ENCODE measurements at places on chromosomes 6 and 20.

DNA sequence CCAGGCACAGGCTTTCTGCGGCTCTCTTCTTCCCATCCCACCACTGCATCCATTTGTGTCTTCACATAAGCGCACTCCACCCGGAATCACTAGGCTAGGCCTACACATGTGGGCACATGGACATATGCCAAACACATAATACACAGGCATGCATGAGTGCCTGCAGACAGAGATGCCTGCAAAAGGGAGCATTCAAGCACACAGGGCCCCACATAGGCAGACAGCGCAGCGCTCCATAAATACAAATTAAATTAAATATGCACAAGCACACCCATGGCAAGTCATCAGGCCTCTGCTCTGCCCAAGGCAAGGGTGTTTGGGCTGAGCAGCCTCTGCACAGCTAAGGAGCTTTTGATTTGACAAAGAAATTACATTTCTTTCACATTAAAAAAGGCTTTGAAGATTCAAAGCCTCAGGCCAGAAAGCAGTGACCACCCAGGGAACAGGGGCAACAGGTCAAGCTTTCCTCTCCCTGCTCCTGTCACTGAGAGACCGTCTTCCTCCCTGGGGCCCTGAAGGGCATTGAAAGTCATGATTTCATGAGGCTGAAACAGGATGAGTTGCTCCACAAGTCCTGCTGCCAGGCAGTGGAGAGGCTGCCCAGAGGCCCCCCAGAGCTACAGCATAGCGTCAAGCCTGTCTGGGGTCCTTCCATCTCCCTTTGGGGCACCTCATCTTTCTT, 134.2 kb upstream of the LRFN2 start:
- no peak for DNase-seq

DNA sequence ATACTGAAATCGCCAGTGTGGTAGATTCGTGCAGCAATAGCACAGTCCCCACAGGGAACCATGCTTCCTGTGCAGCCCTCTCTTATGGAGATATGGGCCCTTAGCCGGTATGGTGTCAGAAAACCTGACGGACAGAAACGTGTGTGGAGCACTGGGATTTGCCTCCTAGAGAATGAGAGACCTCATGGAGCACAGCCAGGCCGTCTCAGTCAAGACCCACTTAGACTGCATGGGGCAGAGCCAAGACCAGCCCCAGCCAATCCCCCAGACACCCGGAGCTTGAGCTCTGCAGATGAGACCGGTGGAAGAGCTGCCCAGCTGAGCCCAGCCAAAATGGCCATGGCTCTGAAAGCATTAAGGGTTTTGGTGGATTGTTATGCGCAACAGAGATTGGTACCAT, 163.7 kb downstream of the DLL1 start:
- no peak for DNase-seq

DNA sequence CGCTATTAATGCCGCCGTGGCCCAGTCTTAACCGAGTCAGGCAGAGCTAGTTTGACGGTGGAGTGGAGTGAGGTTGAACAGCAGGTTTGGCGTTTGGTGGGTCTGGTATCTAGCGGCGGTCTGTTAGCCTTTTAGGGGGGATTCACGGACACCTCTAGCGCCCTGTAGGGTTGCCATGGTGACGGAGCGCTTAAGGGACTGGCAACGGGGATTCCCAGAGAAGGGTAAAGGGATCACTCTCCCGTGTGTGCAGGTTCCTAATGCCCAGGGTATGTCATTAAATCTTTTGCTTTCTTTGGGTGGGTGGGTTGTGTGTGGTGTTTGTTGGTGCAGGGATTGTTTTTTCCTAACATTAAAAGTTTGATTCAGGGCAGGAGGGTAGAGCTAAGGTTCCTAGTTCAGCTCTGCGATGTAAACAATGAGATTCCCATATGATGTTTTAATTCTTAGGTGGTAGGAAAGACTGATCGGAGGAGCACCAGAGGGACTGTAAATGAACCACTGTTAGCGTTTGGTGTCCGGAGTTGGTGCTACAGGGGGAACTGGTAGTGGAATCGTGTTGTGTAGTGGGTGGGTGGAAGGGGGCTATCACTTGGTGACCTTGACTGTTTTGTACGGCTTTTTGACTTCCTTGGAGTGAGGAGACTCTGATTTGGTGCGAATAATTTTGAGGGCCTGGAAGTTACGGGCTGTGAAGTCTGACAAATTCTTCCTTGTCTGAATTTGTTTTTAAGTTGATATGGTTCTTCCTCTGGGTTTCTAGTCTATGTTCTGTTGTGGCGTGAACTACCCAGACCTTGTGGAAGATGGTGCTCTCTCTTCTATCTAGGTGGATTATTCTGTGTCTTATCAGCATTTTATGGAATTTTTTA, 5.0 kb downstream of the BRD2 start:
- DNase-seq, result no peak

- DNase-seq, result no peak
These were observed 78.4 kb downstream of the ZFAND3 start for GRCh38 chr6:37897818-37898515.

- DNase-seq, result no peak
These were observed 259.4 kb upstream of the POU3F2 start for GRCh38 chr6:98574984-98575383.

DNA sequence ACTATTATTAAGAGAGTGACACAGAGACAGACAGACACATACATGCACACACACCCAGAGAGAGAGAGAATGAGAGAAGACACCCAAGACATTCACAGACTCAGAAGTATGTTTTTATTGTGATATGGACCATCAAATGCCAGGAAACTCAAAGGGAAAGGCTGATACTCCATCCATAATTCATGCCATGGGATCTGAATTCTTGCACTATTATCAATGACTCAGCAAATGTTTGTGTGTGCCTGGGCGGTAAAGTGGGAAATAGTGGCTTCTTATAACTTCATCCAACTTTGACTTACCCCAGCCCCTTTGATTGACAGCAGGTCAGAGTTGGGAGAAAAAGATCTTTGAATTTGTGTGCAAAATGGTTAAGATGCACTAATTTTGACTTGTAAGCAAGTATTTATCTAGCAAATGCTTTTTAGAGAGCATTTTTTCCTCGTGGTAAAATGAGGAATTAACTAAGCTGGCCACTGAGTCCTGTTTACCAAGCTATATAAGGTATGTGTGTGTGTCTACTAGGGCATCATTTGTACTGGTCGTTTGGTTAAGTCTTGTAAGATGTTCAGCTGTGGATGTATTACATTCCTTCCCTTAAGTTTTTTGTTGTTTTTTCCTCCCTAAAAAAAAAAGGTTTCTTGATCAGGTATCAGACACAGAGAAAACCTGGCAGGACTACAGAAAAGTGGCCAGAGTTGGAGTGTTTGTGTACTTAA, 3.0 kb upstream of the CCN2 start:
- no peak for DNase-seq

DNA sequence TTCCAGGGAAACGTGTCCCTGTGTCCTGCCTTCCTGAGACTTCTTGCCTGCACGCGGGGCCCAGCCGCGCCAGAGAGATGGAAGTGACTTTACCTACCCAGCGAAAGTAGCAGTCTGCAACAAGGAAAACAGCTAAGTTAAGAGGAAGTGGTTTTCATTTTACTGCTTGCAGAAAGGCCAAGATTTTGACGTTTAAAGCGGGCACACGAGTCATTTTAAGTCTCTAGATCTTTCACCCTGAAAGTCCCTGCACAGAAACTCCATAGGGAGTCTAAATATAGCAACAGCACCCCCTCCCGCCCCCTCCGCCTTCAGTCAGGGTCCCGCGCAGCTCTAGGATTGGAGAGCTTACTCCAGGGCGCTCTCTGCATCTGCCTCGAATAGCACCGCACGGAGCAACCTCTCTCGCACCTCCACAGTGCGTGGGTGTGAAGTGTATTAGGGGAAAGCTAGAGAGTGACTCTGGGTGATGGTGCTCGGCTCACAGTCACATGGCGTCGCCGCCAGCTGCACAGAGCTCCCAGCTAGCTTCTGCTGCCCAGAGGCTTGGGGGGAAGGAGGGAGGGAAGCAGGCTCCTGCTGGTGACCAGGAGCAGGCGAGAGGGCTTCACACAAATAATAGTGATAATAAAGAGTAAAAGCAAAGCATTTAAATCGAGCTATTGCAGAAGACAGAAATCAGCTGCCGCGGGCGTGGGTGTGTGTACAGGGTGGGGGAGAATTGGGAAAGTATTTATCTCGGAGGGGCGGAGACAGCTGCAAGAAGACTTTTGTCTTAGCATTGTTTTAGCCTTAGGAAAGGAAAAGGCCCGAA, 1.8 kb upstream of the KCNQ5 start:
- no peak for DNase-seq

GRCh38 chr20:3080939-3081388, 3.6 kb downstream of the AVP start:
- DNase-seq, result no peak

DNA sequence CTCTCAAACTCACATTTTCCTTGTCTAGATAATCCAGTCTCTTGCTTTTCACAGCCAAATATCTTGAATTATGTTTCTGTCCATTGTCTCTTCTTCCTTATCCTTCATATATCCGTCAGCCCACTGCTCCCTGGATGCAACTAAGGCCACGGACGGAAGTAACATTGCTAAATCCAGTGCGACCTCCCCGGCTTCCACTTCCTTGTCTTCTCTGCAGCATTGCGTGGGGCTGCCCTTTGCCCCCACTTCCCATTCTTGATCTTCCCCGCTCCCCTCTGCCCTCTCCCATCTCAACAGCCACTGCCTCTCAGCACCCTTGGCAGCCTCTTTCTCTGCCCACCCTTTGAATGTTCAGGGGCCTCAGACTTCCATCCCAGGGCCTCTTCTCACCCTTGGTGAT, 190.4 kb upstream of the UST start:
- no peak for DNase-seq

- no peak for DNase-seq
These were observed 21.9 kb downstream of the NCOA7 start for GRCh38 chr6:125812394-125813292.

DNA sequence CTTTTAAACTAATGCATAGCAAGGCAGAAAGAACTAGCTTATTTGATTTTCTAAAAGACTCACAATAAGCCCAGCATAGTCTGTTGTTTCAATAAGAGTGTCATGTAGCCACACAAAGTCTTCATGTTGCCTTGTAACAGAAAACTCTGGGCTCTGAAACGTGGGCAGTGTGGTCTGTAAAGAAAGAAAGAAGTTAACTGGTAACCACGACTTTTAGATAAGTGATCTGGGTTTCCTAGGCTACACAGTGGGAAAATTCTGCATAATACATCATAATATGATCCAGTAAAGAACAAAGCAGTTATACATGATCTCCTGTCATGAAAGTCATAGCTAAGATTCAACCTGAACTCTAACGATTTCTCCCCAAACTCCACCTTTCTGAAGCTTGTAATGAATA, 13.3 kb downstream of the SNX5 start:
- no peak for DNase-seq

GRCh38 chr20:53839423-53840176, 230.8 kb downstream of the BCAS1 start:
- DNase-seq, result no peak

DNA sequence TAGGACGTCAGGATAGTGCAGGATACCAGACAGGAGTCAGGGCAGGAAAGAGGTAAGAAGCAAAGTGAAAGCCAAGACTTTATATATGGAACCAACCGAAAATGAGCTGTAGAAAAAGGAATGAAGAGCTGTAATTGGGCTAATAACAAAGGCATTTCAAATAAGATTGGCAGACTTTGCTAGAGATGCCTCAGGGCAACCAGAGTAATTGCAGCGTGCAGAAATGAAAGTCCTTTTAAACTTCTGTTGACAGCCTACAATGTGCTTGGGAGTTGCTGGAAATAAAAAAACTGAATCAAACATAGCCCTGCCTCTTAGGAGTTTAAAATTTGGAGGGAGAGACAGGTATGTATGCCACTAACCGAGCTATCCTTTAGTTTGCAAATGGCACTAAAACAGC, 56.4 kb upstream of the NKX2-4 start:
- DNase-seq, result no peak

- DNase-seq, result no peak
These were observed 178.0 kb downstream of the BMP7 start for GRCh38 chr20:57088436-57088835.

DNA sequence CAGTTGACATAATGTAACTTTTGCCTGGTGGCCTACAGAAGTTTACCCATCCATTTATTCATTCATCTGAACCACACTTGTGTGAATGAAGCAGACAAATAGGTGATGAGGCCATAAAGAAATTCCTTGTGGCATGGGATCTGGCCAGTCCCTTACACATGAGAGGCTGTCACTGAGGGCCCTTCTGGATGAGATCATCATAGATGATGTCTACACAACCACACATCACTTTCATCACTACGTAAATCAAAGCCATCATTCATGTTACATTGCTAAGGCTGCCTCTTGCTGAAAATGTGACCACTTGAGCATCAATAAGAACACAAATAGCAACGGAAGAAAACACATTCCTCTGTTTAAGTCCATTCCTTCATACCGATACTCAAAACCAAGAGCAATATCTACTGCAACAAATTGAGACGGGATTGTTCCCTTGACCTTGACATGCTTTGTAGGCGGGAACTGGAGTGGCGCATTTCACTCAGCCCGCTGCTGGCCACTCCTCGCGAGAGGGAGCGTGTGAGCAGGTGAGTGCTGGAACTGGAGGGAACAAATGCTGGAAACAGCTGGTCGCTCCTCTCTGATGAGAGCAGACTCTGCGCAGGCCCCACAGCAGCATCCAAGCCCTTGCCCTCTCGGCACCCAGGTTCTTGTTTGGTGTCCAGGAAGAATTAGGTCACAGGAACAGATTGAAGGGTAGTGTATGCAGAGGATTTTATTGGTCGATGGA, 49.3 kb downstream of the FAM50B start:
- no peak for DNase-seq

- no peak for DNase-seq
These were observed 411.5 kb downstream of the PKHD1 start for GRCh38 chr6:51675922-51676275.

DNA sequence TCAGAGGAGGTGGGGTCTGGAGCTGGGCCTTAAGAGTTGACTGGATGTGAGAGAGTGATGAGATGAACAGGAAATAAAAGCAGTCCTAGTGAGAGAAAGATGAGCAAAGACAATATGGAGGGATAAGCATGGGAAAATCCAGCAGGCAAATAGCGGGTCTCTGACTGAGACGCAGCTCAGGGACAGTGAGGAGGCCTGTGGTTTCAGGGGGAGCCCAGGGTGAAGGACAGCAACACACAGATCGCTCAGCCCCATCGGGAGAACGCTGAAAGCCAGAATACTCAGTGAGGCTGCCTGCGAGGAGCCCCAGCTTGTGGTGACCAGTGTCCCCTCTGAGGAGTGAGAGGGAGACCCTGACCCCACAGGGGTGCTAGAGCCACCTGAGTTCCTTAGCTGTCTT, 16.8 kb upstream of the DCDC2 start:
- no peak for DNase-seq

GRCh38 chr20:39758876-39759275, 796.7 kb downstream of the DHX35 start:
- no peak for DNase-seq

DNA sequence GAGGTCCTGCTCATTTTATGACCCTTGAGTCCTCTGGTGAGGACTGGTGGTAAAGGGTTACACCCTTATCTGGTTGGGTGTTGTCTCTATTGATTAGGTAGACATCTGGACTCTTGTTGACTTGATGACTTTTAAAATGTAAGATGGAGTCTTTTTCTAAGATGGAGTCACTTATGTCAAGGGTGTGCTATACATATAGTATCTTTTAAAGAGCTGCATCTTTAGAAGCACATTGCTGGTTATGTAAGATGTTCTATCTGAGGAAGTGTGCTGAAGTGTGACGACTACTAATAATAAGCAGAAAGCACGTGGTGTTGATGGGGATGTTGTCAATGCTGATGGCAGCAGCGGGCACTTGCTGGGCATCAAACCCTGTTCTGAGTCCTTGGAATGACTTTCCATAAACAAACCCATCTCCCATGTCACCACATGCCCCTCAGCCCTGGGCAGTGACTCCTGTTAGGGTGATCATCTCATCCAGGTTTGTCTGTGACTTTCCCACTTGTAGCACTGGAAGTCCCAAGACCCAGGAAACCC, 229.6 kb downstream of the EYA2 start:
- DNase-seq, result no peak

Data from NT2/D1 (cell line).